ENCODE measurements at places on chromosomes 12 and 14.

- no peak for DNase-seq
Observed at GRCh38 chr12:65963862-65964240, 139.6 kb downstream of the HMGA2 start.

DNA sequence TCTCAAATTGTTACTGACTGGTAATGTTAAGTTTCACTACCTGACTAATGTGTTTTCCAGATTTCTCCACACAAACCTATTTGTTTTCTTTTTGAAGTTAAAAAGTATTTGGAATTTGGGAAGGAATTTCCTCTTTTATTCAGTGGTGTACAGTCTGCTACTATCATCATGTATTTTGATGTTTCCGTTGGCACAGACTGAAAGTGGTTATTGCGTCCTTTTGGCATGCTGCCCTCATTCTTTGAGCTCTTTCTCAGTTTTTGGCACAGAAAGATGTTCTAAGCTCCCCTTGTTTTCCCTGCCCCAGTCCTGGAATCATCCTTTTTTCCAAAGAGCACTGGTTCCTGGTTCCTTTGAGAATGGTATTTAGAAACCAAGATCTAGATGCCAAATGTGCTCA, 31.4 kb upstream of the RTRAF start:
- DNase-seq: no peak

- no peak for DNase-seq
Observed at GRCh38 chr12:52271158-52271557, 3.3 kb upstream of the KRT86 start.

GRCh38 chr12:6285532-6286306, 24.8 kb upstream of the PLEKHG6 start:
- DNase-seq: no peak

GRCh38 chr12:78198896-78199295, 368.2 kb downstream of the NAV3 start:
- no peak for DNase-seq

- DNase-seq: no peak
Observed at GRCh38 chr12:28882444-28882843, 266.6 kb upstream of the FAR2 start.

DNA sequence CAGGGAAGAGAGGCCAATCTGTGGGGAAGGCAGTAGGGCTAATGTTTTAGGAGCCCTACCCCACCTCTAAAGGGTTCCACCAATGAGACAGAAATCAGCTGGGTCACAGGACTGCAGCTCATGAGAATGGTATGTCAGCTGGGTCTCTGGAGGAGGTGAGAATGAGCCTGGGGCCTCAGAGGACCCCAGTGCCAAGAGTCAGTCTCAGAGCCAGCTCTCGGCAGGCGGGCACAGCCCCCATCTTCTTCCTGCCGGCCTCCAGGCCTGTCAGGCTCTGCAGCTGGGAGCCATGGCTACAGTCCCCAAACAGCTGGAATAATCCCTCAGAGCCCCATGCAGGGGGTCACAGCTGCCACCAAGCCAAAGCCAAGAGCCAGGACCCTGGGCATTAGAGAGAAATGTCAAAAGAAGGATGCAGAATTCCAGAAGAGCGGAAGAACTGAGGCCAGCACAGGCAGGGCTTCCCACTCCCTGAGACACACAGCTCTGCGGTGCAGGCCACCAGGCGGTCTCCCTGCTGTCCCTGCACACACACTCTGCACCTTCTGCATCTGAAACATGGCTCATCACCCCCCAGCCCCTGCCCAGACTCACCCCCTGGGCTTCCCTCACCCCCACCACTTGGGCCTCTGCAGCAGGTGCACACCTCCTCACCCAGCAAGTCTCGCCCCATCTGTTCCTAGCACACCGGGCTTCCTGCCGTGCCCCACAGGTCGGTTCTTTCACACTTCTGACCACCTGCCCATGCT, 26.0 kb downstream of the ITPK1 start:
- DNase-seq: no peak

- no peak for DNase-seq
Observed at GRCh38 chr12:95440401-95440800, 33.6 kb upstream of the METAP2 start.

DNA sequence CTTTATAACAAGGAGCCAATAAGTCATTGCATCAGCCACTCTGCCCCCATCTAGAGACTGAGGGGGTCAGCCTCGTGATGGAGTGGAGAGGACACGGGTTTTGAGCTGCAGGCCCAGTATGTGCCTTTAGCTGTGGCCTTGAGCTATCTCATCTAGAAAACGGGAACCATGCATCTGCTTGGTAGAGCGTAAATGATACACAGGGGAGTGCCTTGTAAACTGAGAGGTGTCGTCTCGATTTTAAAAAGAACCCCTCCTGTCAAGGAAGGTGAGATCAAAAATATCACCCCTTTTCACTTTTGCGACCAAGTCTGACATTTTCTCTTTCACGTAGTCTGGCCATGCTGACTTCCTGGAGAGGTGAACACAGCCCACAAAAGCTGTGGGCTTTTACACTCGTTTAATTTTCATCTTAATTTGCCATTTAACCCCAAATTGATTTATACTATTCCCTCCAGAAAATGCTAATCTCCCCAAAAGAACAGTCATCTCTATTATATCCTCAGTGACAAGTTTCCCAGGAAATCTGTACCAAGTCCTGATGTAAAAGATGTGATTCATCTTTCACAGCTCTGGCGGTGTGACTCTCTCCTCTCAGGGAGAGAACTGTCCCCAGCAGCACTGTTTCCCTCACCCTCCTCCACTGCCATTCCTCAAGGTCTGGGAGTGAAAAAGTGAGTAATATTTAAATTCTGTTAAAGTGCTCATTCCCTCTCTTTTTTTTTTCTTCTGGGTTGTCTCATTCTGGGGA, 30.6 kb downstream of the VCPKMT start:
- DNase-seq: peak; percentile 48

DNA sequence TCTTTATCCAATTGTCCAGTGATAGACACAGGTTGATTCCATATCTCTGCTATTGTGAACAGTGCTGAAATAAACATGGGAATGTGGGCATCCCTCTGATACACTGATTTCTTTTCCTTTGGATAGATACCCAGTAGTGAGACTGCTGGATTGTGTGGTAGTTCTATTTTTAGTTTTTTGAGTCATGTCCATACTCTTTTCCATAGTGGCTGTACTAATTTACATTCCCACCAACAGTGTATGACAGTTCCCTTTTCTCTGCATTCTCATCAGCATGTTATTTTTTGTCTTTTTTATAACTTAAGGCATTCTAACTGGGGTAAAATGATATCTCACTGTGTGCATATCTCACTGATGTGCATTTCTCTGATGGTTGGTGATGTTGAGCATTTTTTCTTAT, 24.8 kb upstream of the VASH1 start:
- no peak for DNase-seq

DNA sequence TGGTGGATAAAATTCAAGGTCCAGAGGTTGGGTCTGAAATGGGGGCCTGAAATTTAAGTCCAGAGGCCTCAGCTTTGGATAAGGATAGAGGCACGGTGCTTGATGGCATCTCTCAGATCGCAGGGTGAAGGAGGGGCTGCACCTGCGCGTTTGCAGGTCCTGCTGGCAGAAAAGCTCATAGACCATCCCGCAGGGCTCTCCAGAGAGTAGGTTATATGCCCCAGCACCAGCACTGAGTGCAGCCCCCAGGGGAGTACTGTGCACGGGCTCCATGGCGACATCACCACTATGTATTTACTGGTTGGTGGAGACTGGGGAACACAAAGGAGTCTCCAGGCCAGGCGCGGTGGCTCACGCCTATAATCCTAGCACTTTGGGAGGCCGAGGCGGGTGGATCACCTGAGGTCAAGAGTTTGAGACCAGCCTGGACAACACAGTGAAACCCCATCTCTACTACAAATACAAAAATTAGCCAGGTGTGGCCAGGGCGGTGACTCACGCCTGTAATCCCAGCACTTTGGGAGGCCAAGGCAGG, 4.3 kb upstream of the CD63 start:
- DNase-seq: no peak

DNA sequence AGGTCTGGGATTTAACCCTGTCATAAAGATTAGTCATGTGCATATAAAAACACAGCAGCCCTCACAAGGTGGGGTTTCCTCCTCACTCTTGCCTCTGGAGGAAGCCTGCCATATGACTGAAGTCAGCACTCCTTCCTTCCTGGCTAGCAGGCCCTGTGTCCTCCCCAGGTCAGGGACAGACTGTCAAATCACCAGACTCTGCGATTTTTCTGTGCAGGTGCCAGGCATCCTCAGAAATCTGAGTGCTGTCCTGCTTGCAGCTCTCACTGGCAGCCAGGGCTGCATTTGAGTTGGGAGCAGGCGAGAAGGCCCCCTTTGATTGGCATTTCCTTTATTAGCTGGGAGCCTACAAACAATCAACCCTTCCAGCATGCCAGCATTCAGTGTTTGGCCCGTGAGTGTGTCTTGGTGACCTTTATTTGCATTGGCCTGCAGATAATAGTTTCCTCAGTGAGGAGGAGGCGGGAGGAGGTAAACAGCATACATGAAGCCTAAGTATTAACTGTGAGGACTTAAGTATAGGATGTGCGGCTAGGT, 183.8 kb upstream of the ARHGAP5 start:
- no peak for DNase-seq

DNA sequence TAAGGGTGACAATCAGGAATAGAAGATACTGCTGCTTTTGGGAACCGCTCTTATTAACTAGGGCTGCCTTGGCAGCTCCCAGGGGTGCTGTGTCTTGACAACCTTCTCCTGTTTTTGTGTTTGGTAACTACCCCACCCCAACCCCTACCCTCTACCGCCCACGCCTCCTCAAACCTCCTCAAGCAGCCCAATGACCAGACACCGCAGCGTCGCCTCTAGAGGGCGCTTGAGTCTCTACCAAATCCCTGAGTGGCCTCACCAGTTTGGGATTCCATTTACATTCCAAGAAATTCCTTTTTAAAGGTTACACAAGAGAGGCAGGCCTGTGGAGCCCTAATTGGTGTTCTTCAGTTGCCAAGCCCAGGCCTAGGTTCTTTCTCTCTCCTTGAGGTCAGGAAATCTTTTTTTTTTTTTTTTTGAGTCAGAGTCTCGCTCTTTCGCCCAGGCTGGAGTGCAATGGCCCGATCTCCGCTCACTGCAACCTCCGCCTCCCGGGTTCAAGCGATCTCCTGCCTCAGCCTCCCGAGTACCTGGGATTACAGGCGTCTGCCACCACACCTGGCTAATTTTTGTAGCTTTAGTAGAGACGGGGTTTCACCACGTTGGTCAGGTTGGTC, 72.4 kb upstream of the USP44 start:
- no peak for DNase-seq

- no peak for DNase-seq
Observed at GRCh38 chr12:127773520-127773919, 493.4 kb upstream of the TMEM132C start.

GRCh38 chr12:113497693-113498092, 26.0 kb upstream of the LHX5 start:
- no peak for DNase-seq

DNA sequence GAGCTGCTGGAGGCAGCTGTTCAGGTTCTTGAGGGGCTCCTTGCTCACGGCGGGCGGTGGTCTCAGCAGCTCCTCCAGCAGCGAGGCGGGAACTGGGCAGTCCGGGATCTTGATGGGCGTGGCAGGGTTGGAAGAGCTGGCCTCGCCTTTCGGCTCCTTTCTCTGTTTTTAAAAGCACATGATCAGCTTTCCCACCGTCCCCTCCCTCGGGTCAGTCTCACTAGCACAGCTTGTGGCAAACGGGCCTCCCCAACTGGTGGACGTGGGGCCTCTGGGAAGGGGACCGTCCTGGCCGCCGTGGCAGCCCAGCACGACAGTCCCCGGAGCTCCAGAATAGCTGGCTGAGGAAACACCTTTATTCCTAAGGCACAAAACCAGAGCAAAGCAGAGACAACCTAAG, 12.5 kb upstream of the ANKLE2 start:
- DNase-seq: no peak

- DNase-seq: no peak
Observed at GRCh38 chr14:102772781-102773570, 4.3 kb upstream of the TRAF3 start.

GRCh38 chr12:109814600-109815150, 18.5 kb downstream of the TRPV4 start:
- DNase-seq: no peak

DNA sequence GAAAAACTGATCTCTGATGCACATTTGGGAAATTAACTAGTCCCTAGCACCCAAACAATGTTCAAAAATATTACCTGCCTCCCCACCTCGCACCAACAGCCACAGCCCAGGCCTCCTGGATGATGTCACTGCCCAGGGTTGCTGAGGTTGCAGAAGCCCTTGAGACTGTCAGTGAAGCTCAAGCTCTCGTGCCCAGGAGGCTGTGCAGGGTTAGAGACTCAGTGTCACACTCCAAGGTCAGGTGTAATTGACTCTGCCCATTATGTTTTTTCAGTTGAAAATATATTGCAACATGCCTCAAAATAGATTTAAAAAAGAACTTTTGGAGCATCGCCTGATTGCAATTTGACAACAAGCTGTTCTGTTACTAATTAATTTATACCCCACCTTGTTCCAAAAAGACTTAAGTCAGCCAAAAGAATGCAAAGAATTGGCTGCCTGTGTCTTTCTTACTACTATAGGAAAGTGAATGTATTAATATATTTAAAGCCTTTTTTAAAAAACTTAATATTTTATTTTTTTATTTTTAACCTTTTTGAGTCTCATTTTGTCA, 72.3 kb downstream of the CMAS start:
- DNase-seq: no peak

DNA sequence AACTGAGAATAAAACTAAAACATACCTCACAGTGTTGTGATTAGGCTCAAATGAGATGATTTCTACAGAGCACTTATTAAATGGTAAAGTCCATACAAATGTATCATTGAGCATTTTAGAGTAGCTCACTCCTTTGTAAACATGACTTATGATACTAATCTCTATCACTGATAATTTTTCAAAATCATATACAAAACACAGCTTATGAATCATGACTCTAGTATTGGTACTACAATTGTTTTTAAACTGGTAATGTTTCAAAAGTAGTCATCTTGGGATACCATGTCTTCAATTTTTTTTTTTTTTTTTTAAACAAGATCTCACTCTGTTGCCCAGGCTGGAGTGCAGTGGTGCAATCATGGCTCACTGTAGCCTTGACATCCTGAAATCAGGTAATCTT, 40.1 kb upstream of the KRR1 start:
- DNase-seq: no peak

GRCh38 chr12:1491983-1492697, 102.2 kb downstream of the FBXL14 start:
- no peak for DNase-seq

DNA sequence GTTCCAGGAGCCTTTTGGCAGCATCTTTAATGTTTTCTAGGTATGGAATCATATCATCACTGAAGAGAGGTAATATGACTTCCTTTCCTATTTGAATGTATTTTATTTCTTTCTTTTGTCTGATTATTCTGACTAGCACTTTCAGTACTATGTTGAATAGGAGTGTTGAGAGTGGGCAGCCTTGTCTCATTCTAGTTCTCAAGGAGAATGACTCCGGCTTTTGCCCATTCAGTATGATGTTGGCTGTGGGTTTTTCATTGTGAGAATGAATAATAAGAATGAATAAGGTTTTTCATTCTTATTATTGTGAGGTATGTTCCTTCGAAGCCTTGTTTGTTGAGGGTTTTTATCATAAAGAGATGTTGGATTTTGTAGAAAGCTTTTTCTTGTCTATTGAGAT, 98.9 kb downstream of the GPHN start:
- no peak for DNase-seq

GRCh38 chr14:105465209-105466031, 9.2 kb upstream of the CRIP2 start:
- no peak for DNase-seq

GRCh38 chr14:32197919-32198318, 3.9 kb upstream of the RNU6-7 start:
- DNase-seq: no peak

- peak; percentile 11 for DNase-seq
Observed at GRCh38 chr14:63045234-63045611, at the start of gene KCNH5. Gene KCNH5, minus strand, starts transcription at chr14:63045458. Its CDS starts 272 bp downstream, at chr14:63045186.

GRCh38 chr14:50791201-50791600, 39.8 kb downstream of the NIN start:
- DNase-seq: no peak

Data from activated naive CD4-positive, alpha-beta T cell treated with anti-CD3 and anti-CD28 coated beads, Interleukin-2, amount 50 U/mL, for 16 hours (primary cell).